Omental fat pad (tissue), 4 donors: ENCODE measurements at places on chromosomes 5 and 9. TPM values are rescaled to one million over a fixed set of nuclear protein-coding genes. Genes with fewer than 3 reads are reported as not detected.

GRCh38 chr5:124935065-124935464 is 188.6 kb upstream of the ZNF608 start:
- DNase-seq, result no peak

- no peak for DNase-seq
These were observed 4.4 kb upstream of the MEF2C start for GRCh38 chr5:88887342-88887741.

RNF130 gene
- 170 TPM for total RNA-seq

DNA sequence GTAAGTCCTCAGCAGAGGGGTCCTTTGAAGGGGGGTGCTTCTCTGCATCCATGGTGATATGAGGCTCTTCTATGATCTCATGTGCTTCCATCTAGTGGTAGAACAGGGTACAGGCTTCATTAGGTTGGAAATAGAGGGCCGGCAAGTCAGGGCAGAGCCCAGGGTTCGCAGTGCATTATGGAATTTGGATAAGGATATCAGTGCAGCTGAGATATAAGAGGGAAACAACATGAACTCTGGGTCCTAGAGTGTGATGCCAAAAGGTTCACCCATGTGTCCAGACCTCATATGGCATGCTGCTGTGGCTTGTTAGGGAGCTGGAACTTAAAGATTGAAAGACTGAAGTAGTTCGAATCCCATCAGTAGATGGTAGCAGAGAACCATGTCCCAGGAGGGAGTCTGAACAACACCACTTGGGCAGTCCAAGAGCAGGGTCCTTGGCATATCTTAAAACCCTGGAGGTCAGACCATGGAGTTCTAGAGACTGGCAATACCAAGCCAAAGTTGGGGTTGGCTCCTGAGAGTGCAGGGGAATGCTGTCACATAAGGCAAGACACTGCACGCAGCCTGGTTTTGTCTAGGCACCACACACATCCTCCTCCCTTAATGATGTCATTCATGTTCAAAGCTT is 2.3 kb downstream of the FAM221B start:
- DNase-seq, result no peak

COL23A1 gene
- 0.19 TPM for total RNA-seq
